ENCODE measurements at places on chromosomes 7 and 10. TPM values are rescaled to one million over a fixed set of nuclear protein-coding genes. Genes with fewer than 3 reads are reported as not detected.

CCDC172 gene
- not detected for total RNA-seq

DNA sequence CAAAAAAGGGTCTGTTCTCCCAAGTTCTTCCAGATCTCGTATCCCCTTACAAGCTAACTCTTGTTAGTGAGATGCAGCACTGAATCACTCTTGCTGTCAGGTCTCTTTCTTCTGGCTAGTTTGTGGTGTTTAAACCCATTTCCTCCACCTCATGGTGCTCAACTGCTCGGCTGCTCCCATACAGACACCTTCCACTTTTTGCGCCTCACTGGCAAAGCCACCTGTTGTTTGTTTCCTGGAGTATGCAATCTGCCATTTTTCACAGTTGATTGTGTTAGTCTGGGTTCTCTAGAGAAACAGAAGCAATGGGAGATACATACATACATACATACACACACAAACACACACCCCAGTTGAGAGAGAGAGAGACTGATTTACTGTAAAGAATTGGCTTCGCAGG lies 124.4 kb upstream of the SP8 start:
- no peak for DNase-seq

DNA sequence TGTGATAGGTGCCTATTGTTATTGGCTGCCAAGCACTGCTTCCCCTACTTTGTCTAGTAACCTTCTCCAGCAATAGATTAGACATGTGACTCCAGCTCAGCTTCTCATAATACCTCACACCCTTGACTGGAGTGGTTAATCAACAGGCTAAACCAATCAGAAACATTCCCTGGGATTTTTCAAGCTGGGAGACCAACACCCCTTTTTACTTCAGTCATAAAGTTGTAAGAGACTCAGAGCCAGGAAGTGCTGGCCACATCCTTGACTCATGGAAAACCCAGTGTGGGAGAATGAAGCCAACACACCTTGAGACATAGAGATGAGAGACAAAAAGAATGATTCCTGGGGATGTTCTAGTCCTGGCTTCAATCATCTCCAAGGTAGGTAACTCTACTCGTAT lies 62.6 kb upstream of the HECTD2 start:
- no peak for DNase-seq

HMX2 gene
- total RNA-seq, result not detected

GRCh38 chr10:19788902-19789301 lies 27.3 kb upstream of the PLXDC2 start:
- no peak for DNase-seq

- no peak for DNase-seq
Measured at GRCh38 chr7:8113184-8113583, 144.6 kb downstream of the GLCCI1 start.

- DNase-seq, result no peak
Measured at GRCh38 chr7:55179931-55180682, 161.3 kb downstream of the EGFR start.

LRRC17 gene
- 0.29 TPM for total RNA-seq

DNA sequence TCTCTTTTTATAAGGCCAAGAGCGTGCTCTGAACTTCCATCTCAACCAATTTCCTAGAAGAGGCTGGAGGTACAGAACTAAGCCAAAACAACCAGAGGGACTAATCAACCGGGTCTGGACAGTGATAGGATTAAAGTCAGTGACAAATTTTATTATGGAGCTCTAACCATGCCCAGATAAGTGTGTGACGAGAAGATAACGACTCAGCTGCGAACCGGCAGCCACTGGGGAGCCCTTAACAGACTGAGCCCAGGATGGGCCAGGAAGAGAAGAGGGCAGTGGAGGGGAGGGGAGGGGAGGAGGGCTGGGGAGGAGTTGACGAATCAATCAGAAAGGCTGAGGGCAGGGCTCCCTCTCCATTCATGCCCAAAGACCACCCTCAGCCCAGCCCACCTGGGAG lies 119.9 kb downstream of the PLXNA4 start:
- no peak for DNase-seq

DNA sequence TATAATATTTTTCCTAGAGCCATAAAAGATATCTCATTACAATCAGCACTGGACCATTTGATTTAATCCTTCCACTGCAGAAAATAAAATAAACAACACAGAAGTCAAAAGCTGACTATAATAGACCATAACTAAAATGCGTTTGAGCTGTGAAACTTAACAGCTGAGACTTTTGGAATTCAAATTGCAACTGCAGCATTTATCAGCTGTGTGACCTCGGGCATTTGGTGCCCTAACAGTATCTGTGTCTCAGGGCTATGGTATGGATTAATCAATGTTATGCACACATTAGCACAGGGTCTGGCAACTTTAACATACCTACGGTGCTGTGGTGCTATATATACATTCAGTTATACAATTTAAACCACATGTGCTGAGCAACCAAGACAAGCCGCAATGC lies 160.1 kb downstream of the COL28A1 start:
- DNase-seq, result no peak

DNA sequence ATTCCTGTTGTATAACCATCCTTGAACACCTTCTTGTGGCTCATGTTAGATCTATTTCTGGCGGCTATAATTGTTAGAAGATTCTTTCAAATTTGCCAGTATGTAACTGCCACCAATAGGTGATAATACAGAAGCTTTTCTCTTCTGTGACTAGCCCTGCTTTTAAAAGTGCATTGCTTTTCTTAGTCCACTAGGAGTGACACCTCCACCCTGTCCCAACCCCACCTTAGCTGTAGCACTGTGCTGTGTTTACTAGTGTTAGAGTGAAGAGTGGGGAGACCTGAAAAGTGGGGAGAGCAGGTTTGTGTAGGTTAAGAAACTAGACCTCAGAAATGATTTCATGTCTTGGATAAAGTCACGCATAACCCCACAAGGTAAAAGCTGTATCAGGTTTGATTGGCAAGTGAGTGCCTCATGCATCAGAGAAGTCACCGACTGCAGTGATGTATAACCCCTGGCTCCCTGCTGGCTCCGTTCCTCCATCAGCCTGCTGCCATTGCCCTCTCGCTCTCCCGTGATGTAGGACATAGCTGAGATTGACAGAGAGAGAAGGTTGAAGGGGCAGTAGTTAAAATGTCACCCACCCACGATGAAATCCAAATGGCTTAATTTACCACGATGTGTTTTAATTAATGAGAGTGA lies 12.5 kb downstream of the NPVF start:
- DNase-seq, result no peak

CTAGE8 gene
- not detected for total RNA-seq

GHRHR gene
- not detected for total RNA-seq
